ENCODE measurements at places on chromosomes 7 and 10.

DNA sequence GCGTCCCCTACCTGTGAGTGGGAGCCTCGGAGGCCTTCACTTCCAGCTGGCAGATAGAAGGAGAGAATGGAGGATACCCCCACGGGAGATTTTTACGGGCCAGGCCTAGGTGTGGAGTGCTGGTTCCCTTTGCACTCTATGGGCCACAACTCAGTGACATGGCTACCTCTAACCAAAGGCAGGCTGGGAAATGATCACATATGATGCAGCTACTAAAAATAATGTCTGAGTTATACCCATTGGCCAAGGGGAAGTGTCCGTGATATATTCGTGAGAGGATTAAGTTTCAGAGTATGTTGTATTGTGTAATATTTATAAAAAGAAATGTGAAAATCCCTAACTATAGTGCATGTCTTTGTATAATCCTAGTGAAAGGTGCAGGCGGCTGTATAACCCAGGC, 13.5 kb upstream of the HIPK2 start:
- DNase-seq = no peak

- DNase-seq = no peak
Measured at GRCh38 chr7:100059251-100059739, 9.7 kb downstream of the ZSCAN21 start.

- DNase-seq = no peak
Measured at GRCh38 chr10:61708846-61709245, 46.1 kb downstream of the CABCOCO1 start.

- peak; percentile 24 for DNase-seq
Measured at GRCh38 chr7:34991938-34992840, 45.1 kb downstream of the DPY19L1 start.

GRCh38 chr10:7507887-7508726, 97.3 kb upstream of the SFMBT2 start:
- no peak for DNase-seq

DNA sequence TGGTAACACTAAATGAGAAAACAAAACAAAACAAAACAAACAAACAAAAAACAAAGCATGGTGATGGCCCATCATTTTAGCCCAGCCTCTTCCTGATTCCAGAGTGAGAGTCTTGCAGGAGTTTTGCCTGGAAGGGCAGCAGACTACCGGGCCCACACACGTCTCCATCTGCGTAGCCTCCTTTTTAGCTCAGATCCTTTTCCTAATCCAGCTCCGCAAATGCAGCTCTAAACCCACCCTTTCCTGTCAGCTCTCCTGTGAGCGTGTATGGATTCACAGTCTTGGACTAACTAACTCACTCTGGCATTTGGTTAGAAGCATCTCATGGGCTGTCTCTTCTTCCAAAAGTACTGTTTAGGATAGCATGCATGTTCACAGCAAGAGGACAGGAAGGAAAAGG, 14.0 kb downstream of the OR9A4 start:
- no peak for DNase-seq

- DNase-seq = no peak
Measured at GRCh38 chr7:43328785-43329380, 216.4 kb downstream of the HECW1 start.

- no peak for DNase-seq
Measured at GRCh38 chr10:77244746-77245145, 392.9 kb downstream of the KCNMA1 start.

- no peak for DNase-seq
Measured at GRCh38 chr7:131897016-131897789, 340.8 kb upstream of the PODXL start.

DNA sequence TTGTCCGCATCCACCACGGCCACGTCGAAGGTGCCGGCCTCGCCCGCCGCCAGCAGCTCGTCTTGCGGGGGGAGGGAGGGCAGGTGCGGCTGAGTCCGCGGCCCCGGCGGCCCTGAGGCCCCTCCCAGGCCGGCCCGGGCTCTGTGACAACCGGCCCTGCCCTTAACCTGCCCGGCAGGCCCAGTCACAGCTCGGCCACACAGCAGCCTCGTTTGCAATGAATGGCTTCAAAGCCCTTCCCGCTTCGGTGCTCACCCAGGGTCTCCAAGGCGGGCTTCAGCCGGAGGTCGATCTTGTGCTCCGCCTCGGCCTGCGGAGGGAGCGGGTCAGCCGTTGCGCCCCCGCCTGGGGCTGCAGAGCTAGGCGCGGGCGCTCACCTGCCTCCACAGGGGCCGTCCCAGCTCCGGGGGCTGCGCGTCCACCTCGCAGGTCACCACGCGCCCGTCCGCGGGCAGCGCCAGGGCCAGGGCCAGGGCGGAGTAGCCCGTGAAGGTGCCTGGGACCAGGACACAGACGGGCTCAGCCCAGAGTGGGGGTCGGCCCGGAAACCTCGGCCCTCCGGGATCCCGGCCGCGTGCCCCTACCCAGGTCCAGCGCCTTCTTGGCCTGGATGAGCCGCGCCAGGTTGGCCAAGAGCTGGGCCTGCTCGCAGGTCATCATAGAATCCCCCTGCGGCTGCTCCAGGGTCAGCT, 928 bp downstream of the COMTD1 start:
- DNase-seq = no peak

- DNase-seq = no peak
Measured at GRCh38 chr7:264541-265191, 25.3 kb upstream of the FOXL3 start.

DNA sequence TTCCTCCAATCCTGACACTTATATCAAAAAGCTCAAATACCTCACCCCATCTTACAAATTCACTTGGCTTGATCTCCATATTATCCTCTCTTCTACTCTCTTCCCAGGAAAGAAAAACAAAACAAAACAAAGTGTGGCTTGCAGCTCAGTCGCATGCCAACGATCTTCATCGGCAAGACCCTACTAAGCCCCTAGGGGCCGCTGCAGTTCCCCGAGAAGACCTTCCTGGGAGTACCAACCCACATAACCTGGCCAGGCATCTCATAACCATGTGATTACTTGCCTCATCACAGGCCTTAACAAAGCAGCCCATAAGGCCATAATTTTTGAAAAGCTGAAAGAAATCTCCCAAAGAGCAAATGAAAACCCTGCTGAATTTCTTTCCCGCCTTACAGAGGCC, 103.7 kb downstream of the ZNF92 start:
- no peak for DNase-seq

DNA sequence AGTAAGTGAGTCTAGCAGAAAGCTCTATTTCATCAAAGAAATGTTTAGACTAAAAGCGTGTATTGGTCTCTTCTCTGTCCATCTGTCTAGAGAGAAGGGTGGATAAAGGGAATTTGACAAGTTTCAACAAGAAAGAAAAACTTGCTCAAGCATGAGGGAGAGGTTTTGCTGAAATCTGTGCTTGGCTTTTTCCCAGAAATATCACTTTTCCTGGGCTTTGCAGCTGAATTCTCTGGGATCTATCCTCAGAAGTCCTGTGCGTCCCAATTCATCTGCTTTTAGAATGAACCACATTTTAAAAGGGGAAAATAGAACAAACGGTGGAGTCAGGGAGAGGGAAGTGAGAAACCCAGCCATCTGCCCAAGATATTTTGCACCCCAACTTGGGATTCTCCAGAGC, 59.6 kb upstream of the CELF2 start:
- DNase-seq = no peak

DNA sequence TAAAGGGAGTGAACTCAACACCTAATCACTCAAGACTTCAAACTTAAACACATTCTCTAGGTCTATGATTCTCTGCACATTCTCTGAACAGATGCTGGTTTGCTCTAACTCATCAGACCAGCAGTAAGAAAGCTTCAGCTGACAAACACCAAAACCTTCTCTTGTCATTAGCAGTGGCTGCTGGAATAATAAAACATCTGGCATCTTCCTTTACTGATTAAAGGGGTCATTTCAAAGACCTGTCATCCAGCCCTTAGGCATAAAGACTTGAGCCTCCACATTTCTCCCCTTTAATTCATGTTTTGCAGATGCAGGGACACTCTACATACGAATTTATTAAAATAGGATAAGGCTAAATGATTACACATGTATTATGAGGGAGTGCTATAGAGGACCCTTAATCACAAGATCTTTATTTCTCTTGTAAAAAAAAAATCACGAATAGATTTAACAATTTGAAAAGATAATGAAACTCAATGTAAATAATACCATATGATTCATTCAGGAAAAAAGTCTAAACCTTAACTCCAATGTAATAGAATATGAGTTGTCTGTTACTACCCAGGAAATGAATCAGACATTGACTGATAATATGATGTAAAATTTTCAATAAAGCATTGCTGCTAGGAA, 152.4 kb upstream of the GNAI1 start:
- no peak for DNase-seq

DNA sequence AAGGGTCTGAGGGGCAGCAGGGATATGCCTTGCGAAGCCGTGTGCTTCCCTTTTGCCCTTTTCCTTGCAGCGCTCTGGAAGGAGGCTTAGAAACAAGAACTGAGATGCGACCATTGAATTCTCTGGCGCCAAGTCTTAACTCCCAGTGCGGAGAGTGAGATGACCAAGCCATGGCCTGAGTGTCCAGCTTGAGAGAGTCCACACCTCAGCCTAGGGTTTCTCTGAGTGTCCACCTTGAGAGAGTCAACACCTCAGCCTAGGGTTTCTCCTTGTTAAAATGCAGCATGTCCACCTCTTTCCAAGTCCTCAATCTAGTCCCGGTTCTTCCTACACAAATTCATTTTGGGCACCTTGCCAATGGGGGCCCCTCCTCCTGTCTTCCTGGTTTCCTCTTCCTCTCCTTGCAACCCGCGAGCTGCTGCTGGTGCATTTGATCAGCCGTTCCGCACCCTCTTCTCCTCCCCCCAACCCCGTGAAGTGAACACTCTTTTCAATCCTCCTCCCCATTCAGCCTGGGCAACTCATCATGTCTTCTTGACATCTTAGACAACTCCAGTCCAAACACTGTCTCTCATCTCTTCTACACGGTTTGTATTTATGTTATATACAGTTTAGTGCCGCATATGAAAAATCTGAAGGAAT, 178.2 kb upstream of the PITRM1 start:
- DNase-seq = no peak

- DNase-seq = no peak
Measured at GRCh38 chr10:98349508-98349922, 65.5 kb downstream of the PYROXD2 start.

GRCh38 chr10:95237376-95238170, 43.5 kb downstream of the ACSM6 start:
- no peak for DNase-seq

- no peak for DNase-seq
Measured at GRCh38 chr7:85512790-85513189, 325.9 kb upstream of the SEMA3D start.

DNA sequence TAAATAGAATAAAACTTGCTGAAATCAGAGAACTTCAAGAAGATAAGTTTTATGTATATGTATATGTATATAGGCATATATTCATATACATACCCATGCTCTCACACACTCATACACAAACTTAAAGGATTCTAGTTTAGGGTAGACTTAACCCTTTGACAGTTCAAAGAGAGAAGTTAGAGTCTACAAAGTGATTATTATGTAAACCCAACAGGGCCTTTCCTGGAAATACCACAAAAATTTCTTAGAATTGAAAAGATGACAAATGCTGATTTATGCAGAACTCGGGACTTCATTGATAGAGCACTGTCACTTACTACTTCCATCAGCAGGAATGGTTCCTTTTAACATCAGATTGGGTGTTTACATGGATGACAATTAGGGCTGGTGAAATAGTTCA, 763.5 kb downstream of the AUTS2 start:
- DNase-seq = no peak

GRCh38 chr7:150876817-150877526, 24.7 kb downstream of the AOC1 start:
- peak; percentile 46 for DNase-seq

- no peak for DNase-seq
Measured at GRCh38 chr7:141847996-141848395, 6.7 kb upstream of the PRSS37 start.

DNA sequence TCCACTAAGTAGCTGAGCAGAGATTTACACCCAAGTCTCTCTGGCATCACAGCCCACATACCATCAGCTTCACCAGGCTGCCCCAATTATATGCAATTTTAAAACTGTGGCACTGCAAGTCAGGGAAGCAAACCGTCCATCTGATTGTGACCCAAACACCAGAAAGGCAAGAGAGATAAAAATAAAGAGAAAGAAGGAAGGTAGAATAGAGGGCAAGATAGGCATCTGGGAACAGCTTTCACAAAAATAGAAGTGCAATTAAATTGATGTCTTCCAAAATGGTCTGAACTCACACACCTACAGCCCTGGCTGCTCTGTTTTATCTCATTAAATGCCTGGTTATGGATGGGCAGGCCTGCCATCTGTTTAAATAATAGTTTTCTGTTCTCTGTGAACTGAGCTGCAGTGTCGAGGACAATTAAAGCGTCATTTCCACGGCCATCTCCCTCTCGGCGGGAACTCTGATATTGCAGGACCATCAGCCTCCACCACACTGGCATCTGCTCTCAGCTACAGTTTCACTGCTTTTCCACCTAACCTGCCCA, 509.1 kb downstream of the INHBA start:
- no peak for DNase-seq

- no peak for DNase-seq
Measured at GRCh38 chr7:54394834-54395233, 147.3 kb upstream of the VSTM2A start.

GRCh38 chr10:111598433-111599059, 521.7 kb downstream of the ADRA2A start:
- DNase-seq = peak; percentile 26

DNA sequence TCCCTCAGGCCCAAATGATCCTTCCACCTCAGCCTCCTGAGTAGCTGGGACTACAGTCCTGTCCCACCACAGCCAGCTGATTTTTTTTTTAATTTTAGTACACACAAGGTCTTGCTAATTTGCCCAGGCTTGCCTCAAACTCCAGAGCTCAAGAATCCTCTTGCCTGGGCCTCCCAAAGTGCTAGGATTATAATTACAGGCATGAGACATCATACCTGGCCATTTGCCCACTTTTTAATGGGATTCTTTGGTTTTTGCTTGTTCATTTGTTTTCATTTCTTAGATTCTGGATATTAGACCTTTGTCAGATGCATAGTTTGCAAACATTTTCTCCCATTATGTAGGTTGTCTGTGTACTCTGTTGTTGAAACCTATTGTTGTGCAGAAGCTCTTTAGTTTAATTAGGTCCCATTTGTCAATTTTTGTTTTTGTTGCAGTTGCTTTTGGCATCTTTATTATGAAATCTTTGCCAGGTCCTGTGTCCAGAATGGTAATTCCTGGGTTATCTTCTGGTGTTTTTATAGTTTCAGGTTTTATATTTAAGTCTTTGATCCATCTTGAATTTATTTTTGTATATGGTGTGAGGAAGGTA, 95.2 kb downstream of the GLCCI1 start:
- no peak for DNase-seq

- no peak for DNase-seq
Measured at GRCh38 chr10:79383974-79384606, 36.8 kb downstream of the PPIF start.

- DNase-seq = no peak
Measured at GRCh38 chr10:61160253-61160652, 216.3 kb upstream of the RHOBTB1 start.

All from central memory CD4-positive, alpha-beta T cell (primary cell).